Stimulated activated CD8-positive, alpha-beta memory T cell treated with anti-CD3 and anti-CD28 coated beads, Interleukin-15, amount 100 ng/mL, for 24 hours (primary cell): ENCODE measurements at places on chromosomes 3 and 15.

DNA sequence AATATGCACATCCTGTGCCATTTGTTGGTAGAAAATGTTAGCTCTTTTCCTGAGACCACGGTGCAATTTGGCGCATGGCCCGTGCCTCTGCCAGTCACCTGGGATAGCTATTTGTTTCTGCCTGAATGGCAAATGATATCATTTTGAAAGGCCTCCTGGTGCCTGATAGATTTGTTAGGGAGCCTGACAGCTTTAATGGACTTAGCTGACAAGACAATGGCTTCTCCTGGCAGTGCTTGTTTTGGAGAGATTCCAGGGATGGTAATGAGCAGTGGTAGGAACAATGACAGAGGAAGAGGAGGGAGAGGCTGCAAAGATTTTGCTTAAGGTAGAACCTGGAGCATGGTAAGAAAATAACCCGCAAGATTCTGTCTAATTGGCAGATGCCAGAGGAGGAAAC is 268.5 kb downstream of the CLSTN2 start:
- DNase-seq, result no peak

DNA sequence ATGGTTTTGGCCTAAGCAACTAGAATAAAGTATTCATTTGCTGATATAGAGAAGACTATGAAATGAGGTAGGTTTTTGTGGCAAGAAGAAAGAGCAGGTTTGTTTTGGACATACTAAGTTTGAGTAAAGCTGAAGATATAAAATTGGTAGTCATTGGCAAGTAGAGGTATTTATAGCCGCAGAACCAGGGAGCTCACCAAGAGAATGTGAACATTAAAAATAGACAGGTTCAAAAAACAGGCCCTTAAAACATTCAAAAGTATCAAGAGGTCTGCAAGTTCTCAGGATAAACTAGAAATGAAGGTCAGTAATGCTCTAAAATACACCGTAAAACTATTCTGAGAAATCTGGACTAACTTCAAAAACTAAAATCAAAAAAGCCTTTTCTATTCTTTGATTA is 240.7 kb downstream of the SCAPER start:
- DNase-seq, result no peak

GRCh38 chr15:52789008-52789600 is 1.0 kb downstream of the ONECUT1 start:
- DNase-seq, result no peak

- no peak for DNase-seq
These were observed 32.2 kb downstream of the ANAPC13 start for GRCh38 chr3:134453631-134454030.

GRCh38 chr3:158368271-158368670 is 202.7 kb upstream of the MLF1 start:
- no peak for DNase-seq

DNA sequence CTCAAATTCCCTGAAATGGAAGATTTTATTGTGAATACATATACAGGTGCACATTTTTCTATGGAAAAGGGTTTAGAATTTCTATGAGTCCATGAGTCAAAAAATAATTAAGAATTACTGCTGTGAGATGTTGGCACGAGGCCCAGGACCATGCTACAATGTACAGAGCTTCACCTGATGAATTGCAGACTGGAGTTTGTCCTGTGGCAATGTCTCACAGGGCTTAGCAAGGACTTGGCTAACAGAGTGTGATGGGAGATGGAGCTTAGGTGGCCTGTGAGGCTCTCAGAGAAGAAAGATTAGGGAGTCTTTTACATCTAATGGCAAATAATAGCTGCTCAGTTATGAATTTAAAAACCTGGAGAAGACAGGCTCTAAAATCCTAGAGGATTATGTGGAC is 219.5 kb upstream of the CBLB start:
- DNase-seq, result no peak

- no peak for DNase-seq
These were observed 125.0 kb upstream of the MEF2A start for GRCh38 chr15:99440551-99441443.

DNA sequence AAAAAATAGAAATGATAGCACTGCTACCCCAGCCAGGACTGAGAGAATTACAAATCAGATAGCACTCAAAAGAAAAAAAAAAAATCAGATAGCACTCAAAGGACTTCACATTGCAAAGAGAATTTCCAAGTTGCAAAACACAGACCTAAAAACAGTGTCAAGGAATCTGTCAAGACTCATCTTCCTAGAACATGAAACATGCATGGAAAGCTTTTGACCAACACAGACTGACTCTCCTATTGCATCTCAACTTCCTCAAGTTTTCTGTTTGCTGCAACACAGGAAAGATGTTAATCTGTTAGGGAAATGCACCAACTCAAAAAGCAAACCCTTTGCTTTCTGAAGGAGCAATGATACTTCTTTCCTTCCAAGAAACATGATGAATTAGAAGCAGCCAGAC is 42.3 kb downstream of the RAB27A start:
- no peak for DNase-seq

- no peak for DNase-seq
These were observed 1.7 kb downstream of the ARPIN start for GRCh38 chr15:89910891-89911626.

GRCh38 chr15:56977232-56977631 is 58.8 kb downstream of the TCF12 start:
- no peak for DNase-seq

DNA sequence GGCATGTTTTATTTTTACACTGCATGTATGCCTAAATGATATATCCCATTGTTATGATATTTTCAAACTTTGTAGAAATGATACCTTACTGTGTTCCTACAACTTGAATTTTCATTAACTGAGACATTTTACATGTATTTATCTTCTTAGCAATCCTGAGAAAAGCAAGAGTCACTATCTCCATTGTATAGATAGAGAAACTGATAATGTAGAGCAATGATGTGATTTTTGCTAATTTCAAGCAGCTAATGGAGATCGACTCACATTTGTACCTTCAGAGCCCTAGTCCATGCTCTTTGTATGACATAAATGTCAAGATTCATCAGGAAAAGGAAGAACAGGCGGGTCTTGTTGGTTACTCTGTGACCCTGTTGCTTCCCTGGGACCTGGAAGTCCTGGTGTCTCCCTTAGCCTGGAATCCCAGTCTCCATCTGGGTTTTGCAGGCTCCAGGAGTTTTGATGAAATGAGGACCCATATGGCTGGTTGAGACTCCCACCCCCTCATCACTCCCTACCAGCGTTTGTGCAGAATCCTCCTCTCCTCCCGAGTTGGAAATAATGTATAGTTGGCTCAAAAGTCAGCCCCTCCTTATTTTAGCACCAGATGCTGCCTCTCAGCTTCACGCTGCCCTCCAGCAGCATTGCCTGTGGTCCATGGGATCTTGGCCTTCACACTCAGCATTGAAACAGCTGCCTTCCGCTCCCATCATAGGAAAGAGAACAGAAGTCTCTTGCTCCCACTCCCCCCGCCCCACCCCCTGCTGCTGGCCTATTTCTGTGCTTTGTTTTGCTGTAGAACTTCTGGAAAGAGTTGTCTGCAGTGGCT is 67.1 kb downstream of the APBA2 start:
- no peak for DNase-seq

GRCh38 chr3:85090495-85090894 is 131.7 kb downstream of the CADM2 start:
- DNase-seq, result no peak

- DNase-seq, result no peak
These were observed 23.6 kb upstream of the TRIM59 start for GRCh38 chr3:160473221-160473620.

DNA sequence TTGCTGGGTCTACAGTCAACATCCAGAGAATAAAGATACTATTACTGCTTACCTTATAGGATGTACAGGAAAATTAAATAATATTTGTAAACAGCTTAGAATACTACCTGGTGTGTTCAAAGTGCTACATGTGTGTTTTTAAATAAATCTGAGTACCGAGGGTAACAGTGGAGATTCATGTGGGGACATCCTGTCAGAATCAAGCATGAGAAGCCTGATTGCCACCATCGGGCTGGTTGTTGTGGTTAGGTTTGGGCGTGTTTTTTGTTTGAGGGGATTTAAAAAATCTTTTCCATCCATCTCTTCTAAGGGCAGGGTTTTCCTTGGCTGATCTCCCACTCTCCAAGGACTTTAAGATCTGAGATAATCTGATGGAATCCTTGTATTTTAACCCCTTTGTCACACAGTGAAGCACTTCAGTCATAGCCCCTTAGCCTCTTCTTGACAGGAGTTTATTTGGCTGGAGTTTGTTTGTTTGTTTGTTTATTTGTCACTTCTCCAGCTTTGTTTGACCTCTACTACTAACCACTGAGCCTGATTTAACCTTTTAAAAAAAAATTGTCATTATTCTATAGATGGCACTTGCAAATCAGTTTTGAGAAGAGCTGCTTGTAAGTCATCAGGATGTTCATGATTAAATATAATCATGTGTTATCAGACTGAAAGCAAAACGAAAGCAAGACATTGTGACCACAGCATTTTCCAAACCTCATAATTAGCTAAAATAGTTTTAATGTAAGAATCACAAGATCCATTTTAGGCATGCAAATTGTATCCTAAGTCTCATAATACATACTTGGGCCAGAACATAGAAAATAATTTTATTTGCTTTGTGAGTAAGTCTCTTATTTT is 72.8 kb upstream of the RARB start:
- no peak for DNase-seq

DNA sequence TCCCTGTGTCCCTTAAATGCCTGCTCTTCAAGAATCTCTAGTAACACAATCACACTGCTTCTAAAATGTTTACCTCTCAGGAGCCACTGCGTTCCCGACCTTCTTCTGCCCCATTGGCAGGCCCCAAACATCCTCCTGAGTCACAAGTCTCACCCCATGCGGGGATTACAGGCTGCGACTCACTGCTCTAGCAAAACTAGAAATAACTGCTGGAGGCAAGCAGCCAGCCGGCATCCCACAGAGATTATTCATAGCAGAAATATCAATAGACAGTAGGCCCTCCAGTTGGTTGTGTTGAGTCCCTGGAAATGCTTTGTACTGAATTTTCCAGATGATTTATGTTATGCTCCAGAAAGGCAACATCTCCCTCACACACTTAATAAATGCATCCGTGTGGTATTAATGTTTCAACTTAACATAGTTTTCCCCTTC is 64.8 kb downstream of the RFTN1 start:
- DNase-seq, result no peak

- DNase-seq, result no peak
These were observed 13.3 kb upstream of the ATP13A5 start for GRCh38 chr3:193391902-193392301.
